ENCODE measurements at places on chromosomes 7 and 10. TPM values are rescaled to one million over a fixed set of nuclear protein-coding genes. Genes with fewer than 3 reads are reported as not detected.

DNA sequence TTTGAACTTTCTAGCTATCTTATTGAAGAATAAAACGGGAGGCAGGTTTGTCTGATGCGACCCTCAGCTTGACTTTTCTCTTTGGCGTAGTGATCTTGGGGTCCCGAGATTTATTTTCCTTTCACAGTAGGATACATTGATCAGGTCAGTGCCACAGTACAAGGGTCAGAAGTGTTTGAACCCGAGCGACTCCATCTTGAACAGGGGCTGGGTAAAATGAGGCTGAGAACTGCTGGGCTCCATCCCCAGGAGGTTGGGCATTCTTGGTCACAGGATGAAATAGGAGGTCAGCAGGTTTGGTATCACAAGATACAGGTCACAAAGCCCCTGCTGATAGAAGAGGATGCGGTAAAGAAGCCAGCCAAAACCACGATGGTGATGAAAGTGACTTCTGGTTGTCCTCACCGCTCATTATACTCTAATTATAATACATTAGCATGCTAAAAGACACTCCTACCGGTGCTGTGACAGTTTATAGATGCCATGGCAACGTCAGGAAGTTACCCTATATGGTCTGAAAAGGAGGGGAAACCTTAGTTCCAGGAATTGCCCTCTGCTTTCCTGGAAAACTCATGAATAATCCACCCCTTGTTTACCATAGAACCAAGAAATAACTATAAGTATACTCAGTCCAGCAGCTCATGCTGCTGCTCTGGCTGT is 3.0 kb upstream of the TECPR1 start:
- no peak for DNase-seq

GRCh38 chr10:69866246-69866687 is 64.6 kb downstream of the COL13A1 start:
- DNase-seq = no peak

Gene FAM237B
- total RNA-seq = not detected

DNA sequence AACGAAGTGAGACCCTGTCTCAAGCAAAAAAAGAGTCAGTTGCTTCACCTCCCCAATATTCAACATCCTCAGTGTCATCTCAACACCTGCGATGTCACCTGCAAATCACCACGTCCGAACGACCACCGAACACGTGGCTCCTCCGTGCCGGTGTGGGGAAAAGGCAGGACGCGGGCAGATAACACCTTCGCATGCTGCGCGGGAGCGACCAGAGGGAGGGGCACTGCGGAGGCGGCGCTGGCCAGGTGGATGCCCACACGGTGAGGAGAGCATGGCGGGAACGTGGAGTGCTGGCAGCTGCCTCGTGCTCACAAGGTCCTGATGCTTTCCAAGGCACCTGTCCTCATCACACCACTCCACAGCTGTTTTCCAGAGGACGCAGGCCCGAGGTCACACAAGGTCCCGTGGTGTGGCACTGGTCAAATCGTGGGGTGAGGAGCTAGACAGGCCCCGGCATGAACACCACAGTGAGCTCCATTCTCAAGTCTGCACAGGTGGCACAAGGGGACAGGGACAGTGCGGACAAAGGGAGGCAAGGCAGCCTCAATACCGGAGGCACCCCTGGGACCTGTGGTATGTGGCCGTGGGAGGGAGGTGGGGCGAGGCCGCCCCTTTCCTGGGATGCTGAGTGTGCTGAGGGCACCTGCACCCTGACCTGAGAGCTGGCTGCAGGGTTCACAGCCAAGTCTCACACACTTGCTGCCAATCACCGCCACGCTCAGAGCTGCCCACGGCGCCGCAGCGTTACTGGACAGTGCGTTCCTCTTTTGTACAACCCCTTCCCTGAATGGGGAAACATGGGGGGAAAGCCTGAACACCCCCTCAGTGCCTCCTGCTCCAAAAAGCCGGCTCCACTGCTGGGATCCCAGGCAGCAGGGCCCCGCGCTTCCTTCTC is 13.0 kb downstream of the TUBGCP2 start:
- no peak for DNase-seq

DNA sequence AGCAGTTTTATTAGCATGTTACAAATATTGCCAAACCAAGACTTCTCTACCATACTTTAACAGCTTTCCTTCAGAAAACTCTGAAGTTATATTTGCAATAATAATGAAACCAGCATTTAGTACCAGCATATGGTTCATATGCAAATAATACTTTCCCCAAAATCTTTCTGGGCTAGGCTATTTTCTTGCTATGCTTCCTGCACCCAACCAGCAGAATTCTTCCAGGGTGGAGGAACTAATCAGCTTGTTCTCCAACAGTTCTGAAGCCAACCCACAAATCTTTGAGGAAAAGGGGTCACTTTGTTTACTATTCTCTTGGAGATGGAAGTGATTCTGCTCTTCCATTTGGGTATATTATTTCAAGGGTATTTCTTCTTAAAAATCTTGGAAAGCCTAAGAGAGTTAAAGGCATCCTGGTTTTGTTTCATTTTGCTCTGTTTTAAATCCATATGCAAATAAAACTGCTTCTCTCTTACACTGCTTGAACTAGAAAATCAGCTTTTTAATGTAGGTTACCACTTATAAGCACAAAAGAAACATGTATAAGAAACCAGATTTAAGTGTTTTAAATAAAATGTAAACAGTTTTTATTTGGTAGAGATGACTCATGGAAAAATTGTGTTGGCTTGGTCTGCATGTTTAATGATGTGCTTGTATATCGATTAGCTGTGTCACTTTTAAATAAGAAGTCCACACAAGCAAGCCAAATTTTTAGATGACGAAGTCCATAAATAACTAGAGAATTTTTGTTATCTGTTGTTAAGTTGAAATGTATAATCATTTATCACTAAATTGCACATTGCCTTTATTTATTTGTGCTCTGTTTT is 103.7 kb downstream of the HECTD2 start:
- no peak for DNase-seq

Gene VPS41
- total RNA-seq = 46.7 TPM

GRCh38 chr10:56943221-56943755 is 582.2 kb upstream of the ZWINT start:
- no peak for DNase-seq

DNA sequence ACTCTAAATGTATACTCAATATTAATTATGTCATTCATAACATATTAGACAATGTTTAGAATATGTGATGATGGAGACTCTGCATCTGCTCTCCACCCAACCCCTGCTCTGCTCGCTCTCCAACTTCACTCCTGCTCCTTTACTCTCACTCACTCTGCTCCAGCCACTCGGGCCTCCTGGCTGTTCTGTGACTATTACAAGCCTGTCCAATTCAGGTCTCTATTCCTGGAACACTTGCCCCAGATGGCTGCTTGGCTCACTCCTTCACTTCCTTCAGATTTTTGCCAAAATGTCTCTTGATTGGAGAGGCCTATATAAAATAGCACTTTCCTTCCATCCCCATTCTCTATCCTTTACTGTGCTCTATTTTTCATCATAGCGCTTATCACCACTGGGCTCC is 84.8 kb downstream of the HBP1 start:
- no peak for DNase-seq

DNA sequence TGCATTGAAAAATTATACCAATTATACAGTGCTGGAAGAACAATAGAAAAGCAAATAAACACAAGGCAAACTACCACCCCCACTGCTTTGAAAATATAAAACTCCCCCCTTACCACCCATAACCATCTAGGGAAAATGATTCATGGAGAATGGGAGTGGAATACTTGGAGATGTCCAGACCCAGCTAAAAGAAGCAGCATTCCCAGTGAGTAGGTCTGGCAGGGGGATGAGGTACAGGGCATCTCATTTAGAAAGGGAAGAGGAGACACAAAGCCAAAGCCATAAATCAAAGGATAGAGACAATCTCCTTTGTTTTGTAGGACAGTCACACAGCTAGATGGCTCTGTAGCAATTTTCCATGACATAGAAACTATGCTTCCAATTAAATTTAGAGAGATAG is 36.0 kb upstream of the DGKI start:
- DNase-seq = no peak

DNA sequence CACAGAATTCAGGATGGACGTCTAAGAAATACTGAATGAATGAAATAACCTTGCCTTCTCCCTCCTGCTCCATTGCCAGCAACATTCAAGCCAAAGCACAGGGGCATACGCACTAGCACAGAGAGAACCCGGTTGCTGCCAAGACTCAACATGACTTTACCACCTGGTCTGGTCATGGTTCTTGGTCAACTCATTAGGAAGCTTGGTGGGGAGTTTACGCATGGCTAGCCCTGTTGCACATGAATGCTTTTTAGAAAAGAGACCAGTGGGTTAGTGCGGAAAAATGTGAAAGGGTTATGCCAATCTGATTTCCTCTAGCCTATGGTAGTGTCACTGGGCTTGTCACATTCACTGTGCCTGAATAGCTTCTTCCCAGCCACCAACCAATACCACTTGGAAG is 187.6 kb upstream of the NEBL start:
- DNase-seq = no peak

Gene FAM131B
- total RNA-seq = 1.5 TPM

GRCh38 chr7:7688956-7689355 is 29.5 kb downstream of the RPA3 start:
- DNase-seq = no peak

Gene ACSM6
- total RNA-seq = not detected

DNA sequence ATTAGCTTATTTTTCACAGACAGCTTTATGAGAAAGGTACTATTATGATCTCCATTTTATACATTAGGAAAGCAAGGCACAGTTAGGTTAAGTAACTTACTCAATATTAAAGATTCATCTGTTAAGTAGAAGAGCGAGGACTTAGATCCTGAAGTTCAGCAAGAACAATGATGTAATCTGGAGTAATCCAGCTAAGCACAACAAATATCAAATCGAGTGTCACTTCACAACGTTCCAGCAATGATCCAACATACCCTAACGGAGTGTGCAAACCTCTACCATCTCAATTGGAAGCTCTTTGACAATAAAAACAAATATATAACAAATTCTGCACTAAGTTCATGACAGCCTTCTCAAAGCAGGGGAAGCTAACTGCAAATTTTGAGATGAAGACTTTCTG is 121.3 kb downstream of the CALCR start:
- DNase-seq = no peak

DNA sequence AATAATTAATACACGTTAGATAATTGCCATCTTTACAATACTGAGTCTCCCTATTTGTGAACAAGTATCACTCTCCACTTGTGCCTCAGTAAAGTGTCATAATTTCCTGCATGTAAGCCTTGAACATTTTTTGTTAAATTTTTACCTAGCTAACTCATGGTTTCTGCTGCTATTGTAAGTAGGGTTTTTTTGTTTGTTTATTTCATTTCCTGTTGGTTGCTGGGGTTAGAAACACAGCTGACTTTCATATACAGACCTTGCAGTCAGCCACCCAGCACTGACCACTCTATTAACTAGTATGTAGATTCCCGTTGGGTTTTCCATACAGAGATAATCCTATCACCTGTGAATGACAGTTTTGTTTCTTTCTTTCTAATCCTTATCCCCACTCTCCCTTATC is 133.3 kb downstream of the MPP7 start:
- no peak for DNase-seq
